ENCODE measurements at places on chromosomes 4 and X.

DNA sequence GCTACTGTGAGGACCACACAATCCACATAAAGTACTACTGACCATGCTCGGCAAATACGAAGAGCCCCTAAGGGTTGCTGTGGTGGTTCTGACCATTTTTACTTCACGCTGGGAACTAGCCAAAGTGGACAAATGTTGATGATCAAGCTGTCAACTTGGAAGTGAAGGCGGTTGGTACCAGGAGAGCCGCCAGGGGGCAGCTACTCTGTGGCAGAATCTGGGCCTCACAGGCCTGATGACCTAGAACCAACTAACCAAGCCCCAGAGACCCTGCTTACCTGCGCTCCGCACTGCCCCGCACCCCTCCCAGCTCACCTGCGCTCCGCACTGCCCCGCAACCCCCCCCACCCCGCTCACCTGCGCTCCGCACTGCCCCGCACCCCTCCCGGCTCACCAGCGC lies 5.6 kb downstream of the GAK start:
- no peak for DNase-seq

- no peak for DNase-seq
Measured at GRCh38 chr4:163680386-163681098, 186.1 kb downstream of the TMA16 start.

- DNase-seq = no peak
Measured at GRCh38 chr4:124635331-124635730, 77.2 kb downstream of the ANKRD50 start.

DNA sequence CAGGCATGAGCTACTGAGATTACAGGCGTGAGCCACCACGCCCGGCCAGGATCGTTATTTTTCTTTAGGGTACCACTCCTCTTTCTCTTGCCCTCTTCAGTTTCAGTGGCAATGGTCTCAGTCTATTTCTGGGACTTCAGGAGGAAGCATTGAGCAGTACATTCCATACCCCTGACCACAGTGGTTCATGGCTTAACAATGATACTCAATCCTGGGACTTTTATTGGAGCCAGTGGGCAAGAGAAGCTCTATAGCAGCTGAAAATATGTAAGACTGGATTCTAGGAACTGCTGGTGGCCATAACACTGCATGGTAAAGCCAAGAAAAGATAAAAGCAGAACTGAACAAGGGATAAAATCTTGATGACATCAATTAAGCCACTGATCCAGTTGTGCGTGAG lies 5.8 kb upstream of the CCNA2 start:
- no peak for DNase-seq

DNA sequence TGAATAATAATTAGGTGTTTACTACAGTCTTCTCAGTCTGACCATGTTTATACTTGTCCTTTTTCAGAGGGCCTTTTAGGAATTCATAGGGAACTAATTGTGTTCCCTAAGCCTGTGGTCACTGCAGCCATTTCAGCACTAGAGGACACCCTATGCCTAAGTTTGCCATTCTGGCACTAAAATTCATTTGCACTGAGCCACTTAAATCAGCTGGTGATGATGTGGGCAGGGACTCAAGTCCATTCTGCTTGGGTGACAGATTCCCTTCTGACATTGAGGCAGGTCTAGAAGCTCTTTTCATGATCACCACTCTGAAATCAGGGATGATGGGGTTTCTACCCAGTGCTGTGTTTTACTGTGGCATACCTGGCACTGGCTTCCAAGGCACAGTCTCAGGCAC lies 1178.9 kb upstream of the DIAPH2 start:
- DNase-seq = no peak

DNA sequence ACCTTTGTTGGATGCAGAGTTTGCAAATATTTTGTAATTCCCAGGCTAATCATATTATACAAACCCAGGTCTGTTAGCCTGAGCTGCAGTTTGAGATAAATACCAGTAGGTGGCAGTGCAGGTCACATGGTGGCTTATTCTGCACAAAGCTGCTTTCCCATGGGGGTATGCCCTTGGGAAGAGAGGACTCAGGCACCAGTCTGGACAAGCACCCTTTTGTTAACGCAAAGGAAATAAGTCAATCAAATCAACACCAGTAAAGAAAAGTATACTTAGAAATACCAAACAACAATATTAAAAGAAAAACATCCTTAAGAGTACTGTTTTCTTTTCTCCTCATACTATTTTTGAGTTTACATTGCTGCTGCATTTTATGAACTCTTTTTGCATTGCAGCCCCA lies 389.0 kb upstream of the ZFP42 start:
- DNase-seq = no peak

DNA sequence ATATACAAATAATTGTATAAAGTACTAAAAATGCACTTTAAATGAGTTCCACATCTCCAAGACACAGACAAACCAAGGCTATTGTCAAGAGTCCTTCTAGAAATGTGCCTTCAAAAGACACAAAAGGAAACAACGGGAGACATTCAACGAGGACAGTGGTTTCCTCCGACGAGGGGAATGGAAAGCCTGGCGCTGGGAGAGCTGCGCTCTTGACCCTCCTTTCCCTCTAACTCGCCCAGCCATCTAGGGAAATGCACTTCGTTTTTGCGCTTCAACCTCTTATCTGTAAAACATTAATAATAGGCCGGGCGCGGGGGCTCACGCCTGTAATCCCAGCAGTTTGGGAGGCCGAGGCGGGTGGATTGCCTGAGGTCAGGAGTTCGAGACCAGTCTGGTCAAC lies 37.0 kb downstream of the ZFP42 start:
- no peak for DNase-seq

- no peak for DNase-seq
Measured at GRCh38 chrX:14775416-14775815, 97.5 kb downstream of the FANCB start.

DNA sequence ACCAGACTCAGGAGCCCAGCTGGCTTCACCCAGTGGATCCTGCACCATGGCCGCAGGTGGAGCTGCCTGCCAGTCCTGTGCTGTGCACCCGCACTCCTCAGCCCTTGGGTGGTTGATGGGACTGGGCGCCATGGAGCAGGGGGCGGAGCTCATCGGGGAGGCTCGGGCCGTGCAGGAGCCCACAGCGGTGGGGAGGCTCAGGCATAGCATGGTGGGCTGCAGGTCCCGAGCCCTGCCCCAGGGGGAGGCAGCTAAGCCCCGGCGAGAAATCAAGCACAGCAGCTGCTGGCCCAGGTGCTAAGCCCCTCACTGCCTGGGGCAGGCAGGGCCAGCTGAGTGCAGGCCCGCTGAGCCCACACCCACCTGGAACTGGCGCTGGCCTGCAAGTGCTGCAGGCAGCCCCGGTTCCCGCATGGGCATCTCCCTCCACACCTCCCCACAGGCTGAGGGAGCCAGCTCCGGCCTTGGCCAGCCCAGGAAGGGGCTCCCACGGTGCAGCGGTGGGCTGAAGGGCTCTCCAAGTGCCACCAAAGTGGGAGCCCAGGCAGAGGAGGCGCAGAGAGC lies 464.1 kb upstream of the DIPK2B start:
- no peak for DNase-seq

DNA sequence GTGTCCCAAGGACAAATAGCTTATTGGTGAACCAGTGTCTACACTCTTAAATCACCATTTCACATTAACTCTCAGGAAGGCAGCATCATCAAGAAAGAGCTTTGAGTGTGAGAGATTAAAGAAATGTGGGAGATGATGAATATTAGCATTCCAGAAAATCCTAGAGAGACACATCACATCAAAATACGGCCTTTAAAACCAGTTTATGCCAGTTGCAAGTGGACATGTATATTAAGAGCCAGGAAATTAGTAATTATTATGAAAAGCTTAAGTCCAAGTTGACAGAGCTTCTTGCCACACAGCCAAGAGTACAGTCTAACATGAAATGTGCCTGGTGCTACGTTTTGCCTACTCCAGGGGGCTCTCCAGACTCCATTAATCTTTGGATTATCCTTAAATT lies 503.0 kb upstream of the BOD1L1 start:
- DNase-seq = no peak

GRCh38 chr4:127829014-127829413 lies 46.9 kb downstream of the HSPA4L start:
- no peak for DNase-seq

GRCh38 chr4:120555058-120555457 lies 367.5 kb downstream of the PRDM5 start:
- DNase-seq = no peak

DNA sequence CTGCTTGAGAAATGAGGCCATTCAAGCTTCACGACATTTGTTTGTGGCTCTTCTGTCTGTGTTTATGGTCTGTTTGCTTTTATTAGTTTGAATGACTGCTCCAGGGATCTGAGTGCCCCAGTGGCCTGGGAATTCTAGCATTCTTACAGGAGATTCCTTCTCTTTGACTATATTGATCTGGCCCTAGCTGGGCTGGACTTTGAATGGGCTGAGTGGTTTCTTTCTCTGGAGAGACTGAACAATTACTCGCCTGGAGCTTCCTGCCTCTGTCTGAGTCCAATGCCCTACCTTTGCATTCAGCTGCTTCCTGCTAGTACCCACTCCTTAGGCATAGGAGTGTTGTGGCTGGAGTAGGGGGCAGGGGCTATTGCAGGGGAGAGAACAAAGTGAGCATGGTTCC lies 51.2 kb upstream of the EDA start:
- no peak for DNase-seq

DNA sequence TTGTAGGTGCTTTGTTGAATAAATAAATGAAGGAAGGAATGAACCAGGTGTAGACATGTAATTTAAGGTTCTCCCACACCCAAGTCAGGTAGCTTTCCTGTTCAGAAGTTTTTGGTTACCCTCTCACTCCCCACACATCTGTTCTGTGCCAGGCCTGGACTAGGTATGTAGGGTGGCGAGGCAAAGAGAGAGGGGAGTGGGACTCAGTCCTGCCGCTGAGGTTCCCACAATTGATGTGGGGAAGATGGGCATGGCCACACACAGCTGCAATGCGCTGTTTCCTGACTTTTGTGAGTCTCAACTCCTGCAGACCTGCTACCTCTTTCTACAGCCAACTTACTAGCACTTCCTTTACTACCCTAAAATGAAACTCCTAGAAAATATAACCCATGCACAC lies 88.9 kb downstream of the RTL5 start:
- no peak for DNase-seq

DNA sequence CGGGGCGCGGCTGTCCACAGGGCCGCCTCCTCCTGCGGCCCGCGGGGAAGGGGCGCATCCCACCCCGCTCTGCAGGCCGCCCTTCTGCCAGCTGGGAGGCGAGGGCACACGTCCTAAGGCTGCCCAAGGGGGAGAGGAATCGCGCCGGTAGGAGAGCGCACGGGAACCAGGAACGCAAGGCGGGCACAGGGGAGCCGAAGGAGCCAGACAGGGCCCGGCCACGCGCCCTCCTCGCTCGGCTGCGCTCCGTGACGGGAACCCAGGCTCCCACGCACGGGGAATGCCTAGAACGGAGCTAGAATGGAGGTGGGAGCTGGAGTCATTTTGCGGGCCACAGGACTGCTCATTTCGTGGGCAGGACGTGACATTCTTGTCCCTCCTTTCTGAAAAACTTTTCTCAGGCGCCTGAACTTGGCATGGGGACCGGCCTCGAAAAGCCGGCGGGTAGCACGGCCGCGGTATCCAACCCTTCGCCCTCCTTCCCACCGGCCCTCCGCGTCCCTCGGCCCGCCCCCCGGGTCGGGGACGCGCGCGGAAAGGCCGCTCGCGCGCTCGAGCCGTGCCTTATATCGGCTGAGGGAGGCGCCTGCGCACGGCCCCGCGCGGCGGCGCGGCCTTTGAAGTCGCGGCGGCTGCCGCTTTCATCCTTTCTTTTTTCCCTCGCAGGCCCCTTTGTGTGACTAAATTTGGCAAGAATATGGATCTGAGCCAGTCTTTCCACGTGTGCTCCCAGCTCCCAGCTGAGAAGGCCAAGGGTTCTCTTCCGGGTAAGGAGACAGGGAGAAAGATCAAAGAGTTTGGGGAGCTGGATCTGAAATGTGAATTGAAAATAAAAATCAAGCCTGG lies 4.2 kb upstream of the LEF1 start:
- DNase-seq = no peak

- DNase-seq = no peak
Measured at GRCh38 chr4:87071401-87071800, 136.6 kb downstream of the AFF1 start.

DNA sequence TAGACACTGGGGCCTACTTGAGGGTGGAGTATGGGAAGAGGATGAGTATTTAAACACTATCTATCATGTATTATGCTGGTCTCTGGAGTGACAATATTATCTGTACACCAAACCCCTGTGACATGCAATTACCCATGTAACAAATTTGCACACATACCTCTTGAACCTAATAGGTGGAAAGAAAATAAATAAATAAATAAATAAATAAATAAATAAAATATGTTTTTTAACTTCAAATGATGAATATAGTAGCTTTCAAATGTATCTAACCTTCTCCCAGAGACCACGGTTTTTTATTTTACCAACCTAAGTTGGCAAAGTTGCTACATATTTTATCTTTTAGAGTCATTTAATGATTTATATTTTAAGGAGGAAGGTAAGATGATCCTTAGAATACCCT lies 105.0 kb downstream of the TGIF2LX start:
- DNase-seq = no peak

- no peak for DNase-seq
Measured at GRCh38 chr4:145625677-145626622, 6.8 kb downstream of the MMAA start.

DNA sequence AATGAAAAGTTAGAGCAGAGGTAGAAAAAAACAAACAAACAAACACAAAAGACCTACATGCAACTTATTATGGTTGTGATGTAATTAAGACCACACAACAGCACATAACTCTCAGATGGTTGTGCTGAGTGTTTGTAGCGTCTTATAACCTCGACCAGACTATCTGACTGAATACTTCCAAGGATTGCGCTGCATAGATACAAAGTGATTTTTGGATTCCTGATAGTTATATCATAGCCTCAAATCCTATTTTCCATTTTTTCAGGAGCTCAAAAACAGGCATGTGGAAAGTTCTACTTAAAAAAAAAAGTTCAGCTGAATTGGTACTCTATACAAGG lies 236.1 kb downstream of the SPRY1 start:
- no peak for DNase-seq

- no peak for DNase-seq
Measured at GRCh38 chr4:114807759-114808404, 209.3 kb downstream of the UGT8 start.

DNA sequence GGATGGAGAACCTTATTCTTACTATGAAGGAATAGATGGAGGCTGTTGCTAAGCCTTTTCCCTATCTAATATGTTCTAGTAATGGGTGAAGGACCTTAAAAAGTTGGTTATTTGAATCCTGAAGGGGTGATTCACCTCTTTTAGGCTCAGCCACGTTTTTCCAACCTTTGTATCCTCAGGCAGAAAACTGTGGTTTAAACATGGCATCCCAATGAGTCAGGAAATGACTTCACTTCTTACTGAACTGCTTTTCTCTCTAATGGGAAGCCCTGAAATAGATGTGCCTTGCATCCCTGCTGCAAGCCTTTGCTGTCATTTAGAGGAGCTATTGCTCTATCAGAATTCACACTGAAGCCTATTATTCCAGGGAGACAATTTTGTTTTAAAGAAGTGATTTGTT lies 191.0 kb upstream of the ARX start:
- no peak for DNase-seq

- no peak for DNase-seq
Measured at GRCh38 chrX:53234484-53234883, 9.5 kb upstream of the KDM5C start.

DNA sequence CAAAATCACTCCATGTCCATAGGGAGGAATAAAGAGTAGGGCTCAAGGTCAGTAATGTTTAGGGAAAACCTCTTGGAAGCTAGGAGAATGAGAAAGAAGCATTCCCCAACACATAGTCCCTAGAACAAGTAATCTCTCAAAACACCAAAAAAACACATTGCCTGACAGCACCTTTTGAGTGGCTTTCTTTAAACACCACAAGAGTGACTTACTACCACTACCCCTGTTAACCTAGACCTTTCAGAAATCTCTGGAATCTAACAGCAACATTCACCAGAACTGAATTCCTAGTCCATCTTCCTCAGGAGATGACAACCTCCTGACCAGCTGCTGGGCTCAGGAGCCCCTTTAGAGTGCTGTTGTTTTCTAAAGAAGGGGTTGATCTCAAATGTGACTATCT lies 142.2 kb downstream of the SOWAHB start:
- DNase-seq = no peak
